Liver (tissue), 10 donors: ENCODE measurements at places on chromosomes 6 and 20. TPM values are rescaled to one million over a fixed set of nuclear protein-coding genes. Genes with fewer than 3 reads are reported as not detected.

The TRAPPC3L gene
- 0.08 TPM for total RNA-seq

DNA sequence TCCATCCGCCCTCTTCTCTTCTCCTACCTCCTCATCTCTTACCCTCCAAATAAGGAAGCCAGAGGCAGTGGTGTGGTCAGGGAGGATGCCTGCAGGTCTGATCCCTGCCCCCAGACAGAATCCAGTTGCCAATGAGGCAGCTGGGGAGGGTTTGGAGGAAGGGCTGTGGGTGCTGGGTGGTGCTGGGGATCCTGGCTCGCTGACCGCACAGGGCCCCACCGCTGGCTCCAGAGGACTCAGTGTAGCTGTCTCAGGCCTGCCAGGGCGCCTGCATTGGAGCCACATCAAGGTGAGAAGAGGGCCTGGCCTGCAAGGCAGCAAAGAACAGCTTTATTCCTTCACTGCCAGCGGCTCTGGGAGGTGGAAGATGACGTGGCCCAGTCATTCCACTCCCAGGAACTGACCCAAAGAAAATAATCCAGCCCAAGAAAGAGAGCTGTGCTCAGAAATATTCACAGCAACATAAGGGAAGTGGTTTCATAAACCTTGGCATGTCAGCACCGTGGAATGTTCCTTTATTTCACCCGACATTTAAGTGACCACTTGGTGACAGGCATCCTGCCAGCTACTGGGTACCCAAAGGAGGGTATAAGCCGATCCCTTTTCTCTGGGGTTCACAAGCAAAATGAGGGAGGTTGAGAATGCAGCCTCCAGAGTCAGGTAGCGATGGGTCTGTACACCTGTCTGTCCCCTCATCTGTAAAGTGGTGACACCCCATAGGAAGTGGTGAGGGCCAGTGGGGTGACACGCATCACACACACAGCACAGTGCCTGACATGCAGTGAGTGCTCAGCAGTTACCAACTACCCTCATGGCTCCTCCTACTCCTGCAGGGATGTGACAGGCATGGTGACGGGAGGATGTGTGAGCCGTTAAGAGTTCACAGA lies 125.1 kb downstream of the SNX5 start:
- no peak for DNase-seq

GRCh38 chr20:63651942-63652191 lies 1.4 kb downstream of the STMN3 start:
- DNase-seq = no peak

DNA sequence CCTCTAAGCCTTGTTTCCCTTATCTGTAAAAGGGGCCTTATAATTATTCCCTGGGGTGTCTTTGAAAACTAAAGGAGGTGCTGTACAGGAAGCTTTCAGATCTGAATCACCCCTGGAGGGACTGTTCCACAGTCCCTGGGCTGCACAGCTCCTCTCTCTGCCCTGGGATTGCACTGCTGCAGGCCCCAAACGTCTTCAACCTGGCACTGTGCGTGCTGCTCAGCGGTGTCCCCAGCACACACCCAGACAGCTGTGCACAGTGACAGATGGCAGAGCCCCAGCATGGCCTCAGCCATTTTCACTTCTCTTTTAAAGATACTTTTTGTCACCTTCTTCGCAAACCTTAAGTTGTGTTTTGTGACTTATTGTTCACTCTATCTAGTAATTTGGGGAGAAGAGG lies 50.7 kb upstream of the INSM1 start:
- no peak for DNase-seq
